ENCODE measurements at places on chromosomes 5 and 9.
A peak's percentile ranks its signal among the peaks of the same experiment; 100 is the strongest.

GRCh38 chr9:37386988-37387387 is 35.5 kb upstream of the GRHPR start:
- DNase-seq: no peak

GRCh38 chr5:72661405-72661804 is 154.2 kb upstream of the ZNF366 start:
- DNase-seq: no peak

GRCh38 chr5:112824197-112824596 is 36.9 kb upstream of the SRP19 start:
- no peak for DNase-seq

GRCh38 chr9:115591584-115591984 is 473.6 kb upstream of the TNC start:
- DNase-seq: no peak

DNA sequence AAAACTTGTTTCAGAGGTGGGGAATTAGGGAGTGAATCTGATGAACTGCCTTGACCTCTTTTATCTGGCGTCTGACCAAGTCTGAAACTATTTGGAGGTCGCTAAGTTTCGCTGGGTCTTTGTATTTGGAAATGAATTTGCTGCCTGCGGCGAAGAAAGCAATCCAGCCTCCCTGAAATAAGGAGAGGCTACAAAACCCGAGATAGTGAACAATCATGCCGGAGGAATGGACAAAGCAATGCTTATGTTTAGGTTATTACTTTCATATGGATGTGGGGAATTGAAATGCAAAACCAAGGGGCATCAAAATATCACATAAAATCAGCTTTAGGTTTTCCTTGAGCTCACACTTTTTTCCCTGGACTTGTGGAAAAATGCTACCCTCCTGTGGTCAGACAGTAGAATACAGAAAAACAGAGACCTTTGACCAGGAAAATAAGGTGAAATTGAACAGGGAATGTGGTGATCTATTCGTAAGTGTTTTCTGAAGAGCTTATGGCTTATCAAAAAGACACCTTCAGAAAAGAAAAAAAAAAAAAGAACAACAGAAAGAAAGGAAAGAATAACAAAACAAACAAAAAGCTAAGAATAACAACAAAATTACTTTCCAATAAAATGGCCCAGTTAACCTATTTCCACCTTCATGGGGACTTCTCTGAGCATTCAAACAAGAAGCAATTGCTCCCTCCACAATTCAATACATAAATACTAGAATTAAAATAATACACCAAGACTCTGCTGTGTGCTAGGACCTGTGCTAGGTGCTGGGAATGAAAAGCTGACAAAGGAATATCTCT is 68.6 kb upstream of the DPYSL3 start:
- DNase-seq: no peak

- DNase-seq: no peak
Measured at GRCh38 chr5:146015001-146015400, 78.6 kb downstream of the SH3RF2 start.

DNA sequence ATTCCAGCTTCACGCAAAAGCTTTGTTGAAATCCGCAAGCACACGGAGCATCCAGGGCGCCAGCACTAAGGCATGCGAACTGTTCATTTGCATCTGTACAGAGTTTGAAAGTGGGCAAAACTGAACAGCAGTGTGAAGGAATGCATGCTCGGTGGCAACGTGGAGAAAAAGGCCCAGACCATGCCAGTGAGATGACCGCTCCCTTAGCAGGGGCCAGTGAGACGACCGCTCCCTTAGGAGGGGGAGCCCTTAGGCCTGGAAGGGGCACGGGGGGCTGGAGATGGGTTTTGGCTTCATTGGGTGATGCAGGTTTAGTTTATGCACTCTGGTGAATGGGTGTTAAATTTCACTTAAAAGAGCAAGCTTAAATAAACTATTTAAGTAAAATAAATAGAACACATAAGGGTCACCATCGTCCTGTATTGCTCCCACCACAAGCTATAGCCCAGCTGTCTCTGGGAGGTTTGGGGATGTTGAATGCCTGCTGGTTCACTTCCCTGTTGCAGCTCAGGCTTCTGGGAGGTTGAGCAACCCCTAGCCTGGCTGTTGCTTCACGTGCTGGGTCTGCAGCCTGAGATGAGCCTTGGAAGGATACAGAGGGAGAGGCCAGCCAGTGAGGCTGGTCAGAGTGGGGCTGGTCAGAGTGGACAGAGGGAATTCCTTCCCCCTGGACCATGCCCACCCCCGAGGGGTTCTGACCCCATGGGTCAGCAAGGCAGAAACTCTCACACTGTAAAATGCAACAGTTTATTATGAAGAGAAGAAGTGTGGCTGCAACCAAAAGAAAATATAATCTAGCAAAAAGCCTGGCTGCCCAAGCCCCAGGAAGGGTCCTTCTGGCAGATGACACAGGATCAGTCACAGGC is 4.6 kb upstream of the FCN1 start:
- no peak for DNase-seq

GRCh38 chr5:5671823-5672222 is 249.3 kb downstream of the ICE1 start:
- DNase-seq: no peak

DNA sequence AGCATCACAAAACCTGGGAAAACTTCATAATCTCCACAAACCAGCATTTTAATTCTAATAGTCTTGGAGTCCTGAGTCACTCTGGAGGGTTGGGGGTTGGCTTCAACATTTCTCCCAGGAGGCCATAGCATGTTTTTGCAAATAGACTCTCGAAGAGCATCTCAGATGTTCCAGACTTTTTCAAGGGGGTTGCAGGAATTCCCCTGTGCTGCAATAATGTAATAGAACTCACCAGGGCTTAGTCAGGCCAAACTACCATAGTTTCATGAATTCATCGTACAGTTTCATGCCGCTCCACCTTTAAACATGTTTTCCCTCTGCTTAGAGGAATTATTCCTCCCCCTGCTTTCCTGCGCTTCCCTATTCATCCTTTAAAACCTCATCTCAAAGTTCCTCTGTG is 499.5 kb upstream of the KLF4 start:
- no peak for DNase-seq

GRCh38 chr5:16757989-16758501 is 141.2 kb upstream of the RETREG1 start:
- no peak for DNase-seq

DNA sequence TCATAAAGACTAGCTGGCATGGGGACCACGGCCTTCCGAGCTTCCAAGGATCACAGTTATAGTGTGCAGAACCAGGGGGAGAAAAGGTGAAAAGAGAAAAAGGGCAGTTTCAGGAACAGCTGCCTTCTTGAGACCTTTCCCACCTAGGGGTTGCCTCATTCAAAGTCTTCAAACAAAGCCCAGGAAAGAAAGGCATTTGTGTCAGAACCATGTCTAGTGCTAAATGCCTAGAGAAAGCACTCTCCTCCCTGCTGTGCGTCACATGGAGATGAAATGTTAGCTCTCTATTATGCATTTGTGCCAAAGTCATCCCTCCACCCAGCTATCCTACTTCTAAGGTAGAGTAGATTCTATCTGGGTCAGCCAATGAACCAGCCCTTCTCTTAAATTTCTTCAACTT is 1037.3 kb upstream of the WWC1 start:
- no peak for DNase-seq

DNA sequence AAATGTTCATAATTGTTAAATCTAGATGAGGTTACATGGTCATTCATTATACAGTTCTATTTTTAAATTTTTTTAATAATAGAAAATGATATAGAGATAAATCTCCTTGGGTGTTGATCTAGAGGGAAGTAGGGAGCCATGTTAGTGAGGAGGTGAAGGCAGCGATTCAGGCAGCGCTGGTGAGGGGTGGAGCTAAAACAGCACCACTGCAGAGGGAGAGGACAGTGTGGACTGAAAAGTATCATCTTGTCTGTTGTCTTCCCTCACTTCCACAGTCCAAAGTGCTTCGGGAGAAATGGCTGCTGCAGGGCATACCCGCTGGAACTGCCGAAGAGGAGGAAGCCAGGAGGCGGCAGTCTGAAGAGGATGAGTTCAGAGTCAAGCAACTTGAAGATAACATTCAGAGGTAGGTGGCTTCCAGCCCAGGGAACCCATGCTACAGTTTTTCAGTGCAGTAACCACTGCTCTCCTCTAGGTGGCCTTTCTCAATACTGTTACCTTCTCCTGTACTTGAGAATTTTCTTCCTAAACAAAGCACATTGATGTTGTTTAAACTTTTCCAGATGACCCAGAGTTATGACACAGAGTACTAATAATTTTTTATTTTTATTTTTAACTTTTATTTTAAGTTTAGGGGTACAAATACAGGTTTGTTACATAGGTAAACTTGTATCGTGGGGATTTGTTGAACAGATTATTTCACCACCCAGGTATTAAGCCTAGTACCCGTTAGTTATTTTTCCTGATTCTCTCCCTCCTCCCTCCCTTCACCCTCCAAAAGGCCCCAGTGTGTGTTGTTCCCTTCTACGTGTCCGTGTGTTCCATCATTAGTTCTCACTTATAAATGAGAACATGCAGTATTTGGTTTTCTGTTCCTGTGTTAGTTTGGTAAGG is 100.5 kb downstream of the PALM2AKAP2 start:
- DNase-seq: peak; percentile 23

GRCh38 chr9:133351908-133352634 is 4.1 kb downstream of the RPL7A start:
- peak; percentile 37 for DNase-seq

DNA sequence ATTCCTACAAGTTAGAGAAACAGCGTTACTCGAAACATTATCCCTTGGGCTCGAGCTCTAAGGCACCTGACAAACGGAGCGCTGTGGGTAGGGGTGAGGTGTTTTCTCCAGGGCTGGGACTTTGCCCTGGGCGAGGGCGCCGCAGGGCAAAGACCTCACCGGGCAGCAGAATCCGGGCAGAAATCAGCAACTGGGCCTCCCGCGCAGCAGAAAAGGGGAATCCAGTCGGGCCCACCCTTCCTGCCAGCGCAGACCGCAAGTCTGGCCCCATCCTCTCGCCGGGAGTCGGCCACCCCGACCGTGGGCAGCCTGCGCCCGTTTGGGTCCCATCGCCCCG is 430 bp upstream of the MSH3 start:
- no peak for DNase-seq

DNA sequence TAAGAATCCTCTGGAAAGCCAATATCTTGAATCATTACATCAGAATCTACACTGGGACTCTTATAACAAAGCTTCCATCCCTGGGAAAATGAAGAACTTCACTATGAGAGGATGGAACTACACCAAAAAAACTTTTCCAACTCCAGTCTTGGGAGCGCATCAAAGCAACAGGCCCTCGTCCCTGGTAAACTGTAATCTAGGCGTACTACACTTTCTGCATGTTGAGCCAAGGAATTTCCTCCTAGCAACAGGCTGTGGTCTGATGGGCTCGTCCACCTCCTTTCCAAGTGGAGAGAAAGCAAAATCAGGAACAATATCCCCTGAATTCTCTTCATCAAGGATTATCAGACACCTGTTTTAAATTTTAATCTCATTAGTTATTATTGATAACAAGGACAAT is 94.1 kb downstream of the NFIB start:
- no peak for DNase-seq

- DNase-seq: no peak
Measured at GRCh38 chr9:12060067-12060466, 633.1 kb upstream of the TYRP1 start.

- no peak for DNase-seq
Measured at GRCh38 chr5:81855591-81855990, 104.7 kb upstream of the SSBP2 start.

GRCh38 chr9:105296877-105297287 is 52.4 kb downstream of the SLC44A1 start:
- no peak for DNase-seq

GRCh38 chr5:79932510-79933504 is 58.3 kb downstream of the MTX3 start:
- DNase-seq: no peak

DNA sequence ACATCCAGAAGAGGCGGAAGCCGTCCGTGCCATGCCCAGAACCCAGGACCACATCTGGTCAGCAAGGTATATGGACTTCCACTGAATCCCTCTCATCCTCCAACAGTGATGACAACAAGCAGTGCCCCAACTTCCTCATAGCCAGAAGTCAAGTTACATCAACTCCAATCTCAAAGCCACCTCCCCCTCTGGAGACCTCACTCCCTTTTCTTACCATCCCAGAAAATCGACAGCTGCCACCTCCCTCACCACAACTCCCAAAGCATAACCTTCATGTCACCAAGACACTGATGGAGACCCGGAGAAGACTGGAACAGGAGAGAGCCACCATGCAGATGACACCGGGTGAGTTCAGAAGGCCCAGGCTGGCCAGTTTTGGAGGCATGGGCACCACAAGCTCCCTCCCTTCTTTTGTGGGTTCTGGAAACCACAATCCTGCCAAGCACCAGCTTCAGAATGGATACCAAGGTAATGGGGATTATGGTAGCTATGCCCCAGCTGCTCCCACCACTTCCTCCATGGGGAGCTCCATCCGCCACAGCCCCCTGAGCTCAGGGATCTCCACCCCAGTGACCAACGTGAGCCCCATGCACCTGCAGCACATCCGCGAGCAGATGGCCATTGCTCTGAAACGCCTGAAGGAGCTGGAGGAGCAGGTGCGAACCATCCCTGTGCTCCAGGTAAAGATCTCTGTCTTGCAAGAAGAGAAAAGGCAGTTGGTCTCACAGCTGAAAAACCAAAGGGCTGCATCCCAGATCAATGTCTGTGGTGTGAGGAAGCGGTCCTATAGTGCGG is 130.3 kb upstream of the DMRT1 start:
- no peak for DNase-seq

DNA sequence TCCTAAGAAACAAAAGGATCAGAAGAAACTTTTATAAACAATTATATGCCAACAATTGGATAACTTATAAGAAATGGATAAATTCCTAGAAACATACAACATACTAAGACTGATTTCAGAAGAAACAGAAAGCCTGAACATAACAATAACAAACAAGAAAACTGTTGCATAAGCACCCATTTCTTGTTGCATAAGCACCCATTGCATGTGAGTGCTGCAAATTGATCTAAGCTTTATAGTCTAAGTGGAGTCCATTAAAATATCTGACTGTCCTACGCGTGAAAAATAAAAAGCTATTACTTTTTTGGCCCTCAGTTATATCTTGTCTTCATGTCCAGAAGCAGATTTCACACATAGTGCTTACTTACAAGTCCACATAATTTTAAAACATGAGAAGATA is 19.3 kb downstream of the TYRP1 start:
- no peak for DNase-seq
